ENCODE measurements at places on chromosomes 6 and 20. TPM values are rescaled to one million over a fixed set of nuclear protein-coding genes. Genes with fewer than 3 reads are reported as not detected.

DNA sequence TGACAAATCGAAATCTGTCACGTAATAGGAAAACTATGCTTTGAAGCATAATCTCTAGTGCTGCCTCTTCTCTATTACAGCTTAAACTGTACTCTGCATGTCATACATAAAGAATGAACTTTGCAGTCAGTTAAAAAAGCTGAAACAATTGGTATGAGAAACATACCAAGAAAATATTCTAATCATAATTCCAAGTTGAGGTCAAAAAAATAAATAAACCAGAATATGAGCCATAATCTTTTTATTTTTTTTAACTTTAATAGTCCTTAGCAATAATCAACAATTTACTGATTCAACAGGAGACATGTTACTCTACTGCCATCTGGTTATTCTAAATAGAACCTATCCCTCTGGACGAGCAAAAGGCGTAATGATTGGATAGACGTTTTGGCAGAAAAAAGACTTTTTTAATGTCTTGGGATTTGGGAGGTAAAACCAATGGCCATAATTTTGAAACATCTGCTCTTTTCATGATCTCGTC lies 224.4 kb upstream of the FLRT3 start:
- DNase-seq, result peak; percentile 26

DNA sequence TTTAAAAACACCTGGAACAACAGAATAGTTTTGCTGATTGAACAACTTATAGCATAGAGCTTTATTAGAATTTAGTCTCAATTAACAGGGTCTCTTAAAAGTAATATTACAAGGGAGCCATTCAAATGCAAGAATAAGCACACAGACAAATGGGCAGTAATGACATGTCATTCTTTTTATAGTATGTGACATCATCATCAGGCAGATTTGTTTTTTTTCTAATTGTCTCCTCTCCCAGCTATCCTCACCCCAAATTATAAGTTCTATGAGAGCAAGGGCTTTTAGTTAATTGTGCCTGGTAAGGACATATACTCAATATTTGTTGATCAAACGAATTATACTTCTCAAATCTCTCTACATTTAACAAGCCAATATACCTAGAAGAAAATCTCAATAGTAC lies 11.0 kb downstream of the PGM3 start:
- DNase-seq, result no peak

DNA sequence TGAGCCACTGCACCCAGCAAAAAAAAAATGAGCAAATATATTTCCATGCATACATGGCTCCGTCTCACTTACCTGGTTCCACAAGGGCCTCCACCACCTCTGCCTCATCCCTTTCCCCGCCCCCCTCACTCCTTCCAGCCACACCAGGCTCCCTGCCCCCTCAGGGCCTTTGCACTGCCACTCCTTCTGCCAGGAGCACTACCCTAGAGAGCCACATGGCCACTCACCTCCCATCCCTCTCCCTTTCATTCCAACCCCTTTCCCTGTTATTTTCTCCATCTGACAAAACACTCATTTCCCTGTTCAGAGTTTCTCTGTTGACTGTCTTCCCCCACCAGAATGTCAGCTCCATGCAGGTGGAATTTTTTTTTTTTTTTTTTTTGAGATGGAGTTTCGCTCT lies 12.8 kb downstream of the SNAI1 start:
- no peak for DNase-seq

DNA sequence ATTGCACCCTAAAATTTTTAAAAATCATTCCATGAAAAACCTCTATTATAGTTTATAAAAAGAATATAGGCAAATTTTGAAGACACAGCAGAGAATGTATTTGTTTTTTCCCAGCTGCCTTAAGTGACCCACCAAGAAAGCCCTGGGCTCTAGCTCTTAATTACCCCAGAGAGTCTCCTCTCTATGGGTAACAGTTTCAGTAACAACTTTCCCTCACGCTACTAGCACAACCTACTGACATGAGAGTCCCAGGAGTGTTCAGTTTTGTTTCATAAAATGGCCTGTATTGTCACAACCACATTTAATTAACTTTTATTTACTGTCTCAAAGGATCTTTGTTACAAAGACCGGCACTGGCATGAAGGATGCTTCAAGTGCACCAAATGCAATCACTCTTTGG lies 41.5 kb downstream of the FHL5 start:
- DNase-seq, result no peak

GRCh38 chr20:5974531-5974930 lies 24.1 kb downstream of the MCM8 start:
- no peak for DNase-seq

BPIFB4 gene
- polyA plus RNA-seq, result not detected

GRCh38 chr6:158066136-158066781 lies 84.6 kb downstream of the SYNJ2 start:
- peak; percentile 82 for DNase-seq

- DNase-seq, result no peak
Observed at GRCh38 chr6:35391240-35391968, 49.0 kb downstream of the PPARD start.

- no peak for DNase-seq
Observed at GRCh38 chr6:40457261-40457660, 129.9 kb downstream of the LRFN2 start.

- DNase-seq, result peak; percentile 21
Observed at GRCh38 chr6:11021714-11022113, 22.4 kb downstream of the ELOVL2 start.

DAAM2 gene
- polyA plus RNA-seq, result 63.4 TPM

DNA sequence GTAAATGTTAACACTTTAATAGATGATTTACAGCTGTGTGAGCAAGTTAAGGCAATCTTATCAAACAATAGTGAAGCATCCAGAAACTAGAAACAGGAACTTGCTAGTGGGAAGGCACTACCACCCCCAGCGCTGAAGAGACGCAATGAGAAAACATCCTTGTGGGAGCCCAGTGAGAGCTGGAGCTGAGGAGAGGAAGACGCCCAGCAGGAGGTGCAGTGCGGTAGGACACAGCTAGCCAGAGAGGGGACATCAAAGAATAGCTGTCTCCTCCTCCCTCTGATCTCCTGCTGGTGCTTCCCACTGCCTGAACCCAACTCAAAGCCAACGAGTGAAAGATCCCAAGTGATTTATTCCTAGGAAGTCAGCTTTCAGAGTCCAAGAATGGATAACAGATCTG lies 140.3 kb downstream of the COL12A1 start:
- no peak for DNase-seq

- DNase-seq, result peak; percentile 66
Observed at GRCh38 chr6:52994839-52995088, 320 bp downstream of the GSTA4 start.

DNA sequence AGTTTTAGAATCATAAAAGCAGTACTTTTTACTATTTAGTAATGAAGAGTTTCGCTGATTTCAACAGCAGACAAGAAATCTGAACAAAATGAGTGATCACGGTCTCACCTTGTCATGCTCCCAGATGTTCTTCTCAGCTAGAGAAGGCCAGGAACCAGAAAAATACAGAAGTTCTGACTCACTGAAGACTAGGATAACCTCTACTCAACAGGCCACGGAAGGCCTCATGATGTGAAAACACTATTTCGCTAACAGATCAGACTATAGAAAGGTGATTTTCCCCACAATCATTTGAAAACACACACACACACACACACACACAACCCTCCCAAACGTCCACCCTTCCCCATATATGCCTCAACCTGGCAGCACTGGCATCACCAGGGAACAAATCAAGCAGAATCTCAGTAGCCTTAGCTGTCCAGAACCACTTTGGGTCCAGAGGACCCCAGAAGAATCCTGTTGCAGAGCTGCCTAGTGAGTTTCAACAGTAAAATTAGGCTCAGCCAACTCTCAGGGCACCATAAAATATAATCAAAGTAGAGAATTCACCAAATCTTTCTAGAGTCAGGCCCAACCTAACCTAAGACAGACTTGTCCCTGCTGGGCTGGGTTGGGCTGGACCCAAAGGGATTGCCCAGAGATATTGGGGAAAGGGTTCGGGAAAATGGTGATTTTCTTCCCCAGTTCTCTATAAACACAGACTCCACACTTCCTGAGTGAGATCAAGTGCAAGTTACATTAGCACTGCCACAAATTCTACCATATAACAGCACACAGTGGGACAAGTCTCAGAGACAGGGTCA lies 7.9 kb downstream of the EXOC2 start:
- DNase-seq, result no peak

BAG2 gene
- polyA plus RNA-seq, result 0.63 TPM

DNA sequence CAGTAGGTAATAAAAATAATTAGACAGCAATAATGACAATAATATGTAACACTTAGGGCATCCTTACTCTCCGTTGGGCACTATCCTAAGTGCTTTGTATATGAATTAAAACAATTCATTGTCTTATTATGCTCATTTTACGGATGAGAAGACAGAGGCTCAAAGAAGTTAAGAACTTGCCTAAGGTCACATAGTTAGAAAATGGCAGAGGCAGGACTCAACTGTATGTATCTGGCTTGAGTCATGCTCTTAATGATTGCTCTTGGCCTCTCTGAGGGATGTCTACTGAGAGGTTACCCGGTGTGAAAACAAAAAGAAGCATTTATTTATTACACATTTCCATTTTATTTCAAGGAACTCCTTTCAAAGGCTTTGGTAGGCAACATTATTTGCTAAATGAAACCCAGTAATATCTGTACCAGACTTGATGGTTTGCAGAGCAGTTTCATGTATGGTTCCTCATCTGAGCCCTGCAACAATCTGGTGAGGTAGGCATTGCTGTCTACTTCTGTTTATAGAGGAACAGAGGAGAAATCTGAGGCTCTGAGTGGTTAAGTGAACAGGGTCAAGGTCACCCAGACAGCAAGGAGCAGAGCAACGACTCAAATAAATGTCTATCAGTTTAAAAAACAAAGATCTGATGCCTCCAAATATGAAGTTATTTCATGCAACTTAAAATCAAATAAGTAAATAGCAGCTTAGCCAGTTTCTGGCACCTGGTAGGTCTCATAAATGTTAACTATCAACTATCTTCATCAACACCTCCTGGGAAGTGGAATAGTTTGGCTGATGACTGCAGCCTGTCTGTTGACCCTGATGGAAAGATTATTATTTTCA lies 4.2 kb upstream of the PARD6B start:
- no peak for DNase-seq

DNA sequence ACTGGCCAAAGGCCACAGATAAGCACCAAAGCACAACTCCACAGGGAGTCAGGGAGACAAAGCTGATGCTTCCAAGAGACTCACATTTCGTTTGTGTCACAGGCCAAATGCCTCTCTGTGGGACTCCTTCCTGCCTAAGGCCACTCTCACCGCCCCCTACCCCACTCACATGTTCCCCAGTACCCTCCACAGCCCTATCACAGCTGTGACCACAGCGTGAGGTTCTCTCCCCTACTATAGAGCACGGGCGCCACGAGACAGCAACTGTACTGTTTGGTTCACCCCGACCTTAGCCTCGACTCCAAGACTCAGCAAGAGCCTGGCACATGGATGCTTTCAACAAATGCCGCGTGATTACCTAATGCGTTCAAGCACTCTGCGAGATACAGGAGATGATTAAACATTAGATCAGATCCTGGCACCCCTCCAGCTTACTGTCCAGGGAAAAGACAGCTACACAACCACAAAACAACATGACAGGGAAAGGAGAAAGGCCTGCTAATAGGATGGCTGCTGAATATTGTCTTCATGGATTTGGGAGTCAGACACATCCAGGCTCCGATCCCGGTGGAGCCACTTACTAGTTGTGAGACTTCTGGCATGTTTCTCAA lies 105.5 kb downstream of the AGPAT4 start:
- peak; percentile 83 for DNase-seq

PAQR8 gene
- polyA plus RNA-seq, result 63.5 TPM

DNA sequence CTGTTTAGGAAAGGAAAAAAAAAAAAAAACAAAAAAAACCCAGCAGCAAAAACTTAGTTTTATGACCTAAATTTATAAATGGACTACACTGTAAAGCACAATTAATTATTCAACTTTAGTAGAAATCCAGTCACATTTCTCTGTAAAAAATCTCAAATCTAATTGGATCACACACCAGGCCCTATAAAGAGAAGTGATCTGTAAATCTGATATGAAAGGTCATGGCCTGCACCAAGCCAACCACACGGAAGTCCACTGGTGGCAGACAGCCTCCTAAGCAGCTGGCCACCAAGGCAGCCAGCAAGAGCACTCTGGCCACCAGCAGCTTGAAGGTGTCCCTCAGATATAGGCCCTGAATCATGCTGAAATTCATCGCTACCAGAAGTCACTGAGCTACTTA lies 131.6 kb downstream of the HFE start:
- no peak for DNase-seq

DNA sequence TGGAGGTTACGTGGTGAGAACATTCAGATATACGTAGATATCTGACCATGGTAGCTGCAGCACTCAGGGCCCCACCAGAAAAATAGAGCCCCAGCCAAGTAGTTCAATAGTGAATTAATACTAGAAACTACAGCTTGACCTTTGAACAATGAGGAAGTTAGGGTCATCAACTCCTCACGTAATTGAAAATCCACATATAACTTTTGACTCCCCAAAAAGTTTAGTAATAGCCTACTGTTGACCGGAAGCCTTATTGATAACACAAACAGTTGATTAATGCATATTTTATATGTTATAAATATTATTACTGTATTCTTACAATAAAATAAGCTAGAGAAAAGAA lies 117.9 kb downstream of the SNX5 start:
- no peak for DNase-seq

DNA sequence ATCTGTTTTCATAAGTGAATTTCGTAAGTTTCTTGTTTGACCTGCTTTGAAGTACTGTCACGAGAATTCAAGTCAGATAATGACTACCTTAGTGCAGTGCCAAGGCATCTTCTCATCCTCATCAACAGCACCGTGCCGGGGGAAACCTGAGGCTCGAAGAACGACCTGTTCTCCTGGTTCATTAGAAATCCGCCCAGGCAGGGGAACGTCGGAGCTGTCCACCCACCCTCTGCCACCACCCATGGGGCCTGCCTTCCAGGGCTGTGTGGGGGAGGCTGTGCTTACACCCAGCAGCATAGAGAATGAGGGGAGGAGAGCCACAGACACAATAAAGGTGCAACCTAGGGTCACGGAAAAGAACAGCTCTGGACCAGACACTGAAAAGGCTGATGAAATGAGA lies 101.6 kb downstream of the RAMACL start:
- DNase-seq, result no peak

DNA sequence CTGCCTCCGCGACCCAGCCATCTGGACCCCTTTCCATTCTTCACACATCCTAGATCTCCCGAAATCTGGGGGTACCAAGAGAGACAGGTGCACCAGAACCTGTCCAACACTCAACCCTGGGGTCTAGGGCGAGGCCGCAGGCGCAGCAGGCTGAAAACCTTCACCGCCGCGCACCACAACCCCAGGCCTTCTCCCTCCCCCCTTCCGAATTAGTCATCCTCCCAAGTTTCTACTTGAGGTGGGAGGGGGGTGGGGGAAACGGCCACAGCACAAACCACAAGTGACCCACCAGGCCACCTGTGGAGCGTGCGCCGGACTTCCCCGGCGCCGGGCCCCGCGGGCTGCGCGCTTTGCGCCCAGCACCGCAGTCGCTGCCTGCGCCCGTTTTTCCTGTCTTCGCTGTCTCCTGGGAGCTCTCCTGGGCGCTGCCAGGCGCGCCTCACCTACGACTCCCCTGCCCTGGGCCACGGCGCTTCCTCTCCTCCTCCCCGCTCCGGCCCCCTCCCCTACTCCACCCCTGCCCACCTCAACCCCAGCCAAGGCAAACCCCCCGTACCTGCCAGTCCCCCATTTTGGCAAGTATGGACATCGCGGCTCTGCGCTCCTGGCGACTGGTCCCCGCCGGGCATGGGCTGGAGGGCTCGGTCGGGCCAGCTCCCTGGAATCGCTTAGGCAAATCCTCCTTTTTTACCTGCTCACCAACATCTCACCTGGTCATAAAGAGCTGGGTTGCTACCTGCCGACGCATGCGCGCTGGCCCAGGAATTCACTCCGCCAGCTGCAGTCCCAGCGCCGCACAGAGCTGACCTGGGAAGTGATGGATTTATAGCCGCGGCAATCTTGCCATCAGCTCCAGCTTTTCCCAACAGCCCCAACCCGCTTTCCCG lies 4.2 kb upstream of the TFAP2A start:
- DNase-seq, result no peak

Data from brain (organoid and tissue), 16 donors.